Stimulated activated CD4-positive, alpha-beta T cell treated with anti-CD3 and anti-CD28 coated beads, Interleukin-1b, Interleukin-23, amount 100 ng/mL, for 48 hours (primary cell): ENCODE measurements at places on chromosomes 4 and X.

GRCh38 chr4:102758241-102759160, 2.3 kb downstream of the MANBA start:
- DNase-seq = no peak

DNA sequence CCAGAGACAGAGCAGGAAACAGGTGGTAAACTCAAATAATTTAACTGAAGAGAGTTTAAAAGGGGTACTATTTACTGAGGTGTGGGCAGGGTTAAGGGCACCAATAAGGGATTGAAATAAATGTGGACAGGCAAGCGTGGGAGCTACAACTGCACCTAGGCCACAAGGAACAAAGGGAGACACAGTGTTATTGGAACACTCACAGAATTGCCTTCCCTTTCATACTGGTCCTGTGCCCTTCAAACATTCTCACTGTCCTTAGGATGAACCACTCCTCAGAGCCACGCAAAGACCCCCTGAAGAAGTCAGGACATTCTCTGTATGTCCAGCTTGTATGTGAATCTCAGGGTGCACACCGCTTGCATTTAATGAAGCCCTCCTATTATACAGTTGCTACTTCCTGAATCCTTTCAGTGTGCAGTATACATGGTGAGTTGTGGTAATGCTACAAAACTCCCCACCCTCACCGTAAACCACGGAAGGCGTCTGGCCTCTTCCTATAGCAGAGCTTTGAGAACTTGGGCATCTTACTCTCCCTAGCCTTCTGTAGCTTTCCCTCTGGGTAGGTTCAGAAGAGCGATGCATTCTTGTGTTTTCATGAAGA, 9.6 kb upstream of the MRPL1 start:
- peak; percentile 61 for DNase-seq

GRCh38 chr4:73803213-73803612, 33.3 kb upstream of the CXCL6 start:
- no peak for DNase-seq

DNA sequence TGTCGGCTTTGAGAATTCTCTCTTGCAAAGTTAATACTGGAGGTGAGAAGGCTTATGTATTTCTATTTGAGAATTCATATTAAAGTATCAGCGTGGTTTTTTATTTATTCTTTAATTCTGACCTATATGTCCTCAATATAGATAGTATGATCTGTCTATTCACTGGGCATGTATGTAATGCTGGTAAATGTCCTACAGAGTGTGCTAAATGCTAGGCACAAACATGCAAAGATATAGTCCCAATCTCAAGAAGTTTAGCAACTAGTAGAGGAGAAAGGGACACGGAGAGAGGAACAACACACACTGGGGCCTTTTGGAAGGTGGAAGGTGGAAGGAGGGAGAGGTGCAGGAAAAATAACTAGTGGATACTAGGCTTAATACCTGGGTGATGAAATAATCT, 11.0 kb upstream of the BMPR1B start:
- DNase-seq = no peak

DNA sequence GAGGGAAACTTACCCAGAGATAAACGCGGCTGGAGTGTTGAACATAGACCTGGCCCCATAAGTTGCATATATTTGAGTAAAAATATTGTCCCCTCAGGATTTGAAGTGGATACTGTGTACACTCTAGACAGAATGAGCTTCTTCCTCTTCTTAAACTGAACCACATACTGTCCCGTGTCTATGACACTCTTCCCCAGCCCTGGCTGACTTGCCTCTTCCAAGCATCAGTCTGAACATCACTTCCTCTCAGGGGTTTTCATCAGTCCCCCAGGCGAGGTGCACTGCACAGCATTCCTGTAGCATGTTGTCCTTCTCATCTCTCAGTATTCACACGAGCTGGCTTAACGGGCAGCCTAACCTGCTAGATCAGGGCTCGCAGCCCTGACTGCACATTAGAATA, 80.5 kb upstream of the TMEM150C start:
- no peak for DNase-seq
